ENCODE measurements at places on chromosomes 5 and 9.

DNA sequence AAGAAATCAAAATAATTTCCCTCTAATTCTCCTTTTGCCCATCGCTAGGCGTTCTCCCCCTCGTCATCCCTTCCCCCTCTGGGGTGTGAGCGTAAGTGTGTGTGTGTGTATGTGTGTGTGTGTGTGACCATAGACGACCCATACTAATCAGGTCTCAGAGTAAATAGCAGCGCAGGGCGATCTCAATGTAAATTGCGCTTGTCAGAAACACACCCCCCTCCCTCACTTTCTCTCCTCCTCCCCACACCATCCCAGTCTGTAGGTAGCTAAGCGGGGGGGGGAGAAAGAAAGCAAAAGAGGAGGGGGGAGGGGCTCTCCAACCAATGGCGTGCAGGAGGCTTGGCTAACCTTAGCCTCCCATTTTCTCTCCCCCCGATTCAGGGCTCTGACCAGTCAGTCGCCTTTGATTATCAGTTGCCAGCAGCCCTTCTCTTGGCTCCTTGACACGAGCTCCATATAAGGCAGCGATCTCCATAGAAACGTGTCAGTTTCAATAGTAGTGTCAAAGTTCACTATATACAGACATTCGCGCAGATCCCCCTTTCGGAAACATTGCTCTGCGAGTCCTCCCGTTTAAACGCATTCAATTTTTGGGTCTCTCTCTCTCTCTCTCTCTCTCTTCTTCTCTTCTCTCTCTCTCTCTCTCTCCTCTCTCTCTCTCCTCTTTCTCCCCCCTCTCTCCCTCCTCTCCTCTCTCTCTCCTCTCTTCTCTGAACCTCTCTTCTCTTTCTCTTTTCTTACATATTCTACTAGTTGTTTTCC lies at the start of gene NR2F1:
Gene NR2F1, plus strand, starts transcription at position 546 of the 762 bp plus-strand sequence. CDS start 1,802 bp downstream, outside the sequence.
- peak; percentile 78 for DNase-seq

- DNase-seq, result peak; percentile 61
Observed at GRCh38 chr5:146541958-146542849, 26.2 kb upstream of the GPR151 start.

DNA sequence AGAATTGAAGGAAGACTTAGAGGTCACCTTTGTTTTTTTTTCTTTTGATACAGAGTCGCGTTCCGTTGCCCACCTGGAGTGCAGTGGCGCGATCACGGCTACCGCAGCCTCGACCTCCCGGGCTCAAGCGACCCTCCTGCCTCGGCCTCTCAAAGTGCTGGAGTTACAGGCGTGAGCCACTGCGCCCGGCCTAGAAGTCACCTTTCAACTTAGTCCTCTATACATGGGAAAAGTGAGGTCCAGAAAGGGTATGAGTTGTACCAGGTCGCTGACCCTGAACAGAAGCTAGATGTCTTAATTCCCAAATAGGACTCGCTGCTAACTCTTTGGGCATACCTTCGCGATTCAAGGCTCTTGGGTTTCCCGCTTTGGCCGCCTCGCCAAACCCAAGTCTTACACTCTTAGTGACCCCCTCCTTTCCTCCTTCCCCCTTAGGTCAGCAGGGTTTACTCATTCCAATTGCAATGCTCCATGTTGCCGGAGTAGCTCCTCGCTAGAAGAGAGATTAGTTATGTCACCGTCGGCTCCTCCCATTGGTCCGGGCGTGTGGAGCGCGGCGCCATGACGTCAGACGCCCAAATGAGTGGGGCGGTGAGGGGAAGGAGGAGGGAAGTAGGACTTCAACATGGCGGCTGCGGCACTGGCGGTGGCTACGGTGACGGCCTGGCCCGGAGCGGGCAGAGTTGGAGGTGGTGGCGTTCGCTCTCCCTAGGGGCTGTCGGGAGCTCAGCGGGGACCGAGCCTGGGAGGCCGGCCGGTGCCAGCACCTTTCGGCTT lies at the start of gene UBAP1:
Gene UBAP1, plus strand, starts transcription at position 608 of the 777 bp plus-strand sequence. CDS start 41,872 bp downstream, outside the sequence.
- DNase-seq, result peak; percentile 90

DNA sequence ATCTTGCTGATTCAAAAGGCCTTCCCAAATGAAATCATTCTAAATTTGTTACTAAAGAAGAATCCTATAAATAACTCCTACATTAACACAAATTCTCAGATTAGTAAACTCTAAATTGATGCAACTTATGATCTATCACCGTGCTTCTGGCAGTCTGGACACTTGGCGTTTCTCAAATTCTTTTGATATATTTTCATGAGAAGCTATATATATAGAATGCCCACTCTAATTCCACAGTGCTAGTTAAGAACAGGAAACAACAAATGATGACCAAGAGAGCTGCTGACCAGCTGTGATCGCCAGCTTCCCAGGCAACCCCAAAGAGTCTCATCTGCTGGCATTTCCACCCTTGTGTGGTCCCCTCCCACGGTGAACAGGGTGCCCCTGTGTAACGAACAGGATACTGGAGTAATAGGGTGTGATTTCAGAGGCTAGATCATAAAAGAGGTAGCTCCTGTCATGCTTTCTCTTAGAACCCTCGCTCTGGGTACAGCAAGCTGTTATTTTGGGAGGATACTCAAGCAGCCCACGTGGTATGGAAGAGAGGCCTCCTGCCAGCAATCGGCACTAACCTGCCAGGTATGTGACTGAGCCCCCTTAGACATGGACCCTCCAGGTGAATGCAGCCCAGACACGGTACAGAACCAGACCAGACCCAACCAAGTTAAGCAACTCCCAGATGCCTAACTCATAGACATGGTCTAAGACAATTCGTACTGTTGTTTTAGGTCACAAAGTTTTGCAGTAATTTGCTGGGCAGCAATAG lies 64.7 kb downstream of the CDC14B start:
- DNase-seq, result no peak

DNA sequence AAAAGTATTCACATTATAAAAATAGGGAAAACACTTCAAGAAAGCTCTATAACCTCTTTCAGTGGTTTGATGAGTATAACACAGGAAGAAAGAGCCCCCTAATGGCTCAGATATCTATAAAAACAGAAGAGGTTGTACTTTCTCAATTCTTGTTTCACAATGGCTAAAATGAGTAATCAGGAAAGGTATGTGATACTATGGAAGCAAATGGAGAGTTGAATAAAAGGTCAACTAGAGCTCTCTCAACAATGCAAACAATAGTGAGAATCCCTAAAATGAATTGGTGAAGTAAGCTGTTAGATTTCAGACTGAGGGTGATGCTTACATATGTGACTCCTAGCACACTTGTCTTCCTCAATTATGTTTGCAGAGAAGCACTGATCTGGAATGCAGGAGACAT lies 584.6 kb upstream of the CDH18 start:
- DNase-seq, result no peak

GRCh38 chr5:150302301-150303069 lies at the start of gene ARSI:
TSS of gene ARSI (minus strand) at chr5:150302905. CDS start at chr5:150302373, 532 bp downstream.
- DNase-seq, result peak; percentile 86

GRCh38 chr5:115457571-115457970 lies 87.0 kb downstream of the FEM1C start:
- DNase-seq, result no peak

DNA sequence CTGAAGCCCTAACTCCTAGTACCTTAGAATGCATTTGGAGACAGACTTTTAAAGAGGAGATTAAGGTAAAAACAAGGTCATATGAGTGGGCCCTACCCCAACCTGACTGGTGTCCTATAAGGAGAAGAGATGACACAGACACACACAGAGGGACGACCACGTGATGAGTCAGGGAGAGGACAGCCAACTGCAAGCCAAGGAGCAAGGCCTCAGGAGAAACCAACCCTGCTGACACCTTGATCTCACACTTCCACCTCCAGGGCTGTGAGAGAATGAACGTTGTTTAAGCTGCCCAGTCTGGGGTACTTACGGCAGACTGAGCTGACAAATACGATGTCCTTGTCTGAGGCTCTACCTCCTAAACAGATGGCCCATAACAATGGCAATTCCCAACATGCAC lies 93.6 kb downstream of the ROR2 start:
- no peak for DNase-seq

GRCh38 chr5:163578652-163579051 lies 73.2 kb downstream of the MAT2B start:
- DNase-seq, result no peak

All from H1 (cell line).